Activated CD4-positive, alpha-beta T cell treated with anti-CD3 and anti-CD28 coated beads for 24 hours (primary cell): ENCODE measurements at places on chromosomes 3 and 15.

GRCh38 chr3:37229740-37230139 is 55.4 kb upstream of the LRRFIP2 start:
- DNase-seq, result no peak

- DNase-seq, result no peak
These were observed 309.4 kb upstream of the THRB start for GRCh38 chr3:24804095-24804494.

DNA sequence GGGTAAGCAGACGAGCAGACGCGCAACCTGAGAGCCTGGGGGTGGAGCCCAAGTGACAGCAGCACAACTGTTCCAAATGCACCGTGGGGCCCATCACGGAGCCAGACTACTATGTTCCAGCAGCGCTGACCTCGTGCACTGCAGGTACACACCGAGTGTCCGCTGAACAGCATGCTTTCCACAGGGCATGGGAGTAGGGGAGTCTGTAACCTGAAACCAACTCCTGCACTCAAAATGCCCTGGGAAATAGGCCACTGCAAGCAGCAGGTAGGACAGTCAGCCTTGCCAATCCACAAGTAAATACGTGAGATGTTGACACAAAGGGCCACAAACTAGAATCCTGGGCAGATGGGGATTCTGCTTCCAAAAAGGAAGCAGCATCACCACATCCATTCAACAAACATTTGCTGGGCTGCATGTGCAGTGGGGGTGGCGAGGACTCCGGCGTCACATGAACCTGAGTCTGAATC is 73.9 kb downstream of the TBC1D2B start:
- DNase-seq, result no peak

DNA sequence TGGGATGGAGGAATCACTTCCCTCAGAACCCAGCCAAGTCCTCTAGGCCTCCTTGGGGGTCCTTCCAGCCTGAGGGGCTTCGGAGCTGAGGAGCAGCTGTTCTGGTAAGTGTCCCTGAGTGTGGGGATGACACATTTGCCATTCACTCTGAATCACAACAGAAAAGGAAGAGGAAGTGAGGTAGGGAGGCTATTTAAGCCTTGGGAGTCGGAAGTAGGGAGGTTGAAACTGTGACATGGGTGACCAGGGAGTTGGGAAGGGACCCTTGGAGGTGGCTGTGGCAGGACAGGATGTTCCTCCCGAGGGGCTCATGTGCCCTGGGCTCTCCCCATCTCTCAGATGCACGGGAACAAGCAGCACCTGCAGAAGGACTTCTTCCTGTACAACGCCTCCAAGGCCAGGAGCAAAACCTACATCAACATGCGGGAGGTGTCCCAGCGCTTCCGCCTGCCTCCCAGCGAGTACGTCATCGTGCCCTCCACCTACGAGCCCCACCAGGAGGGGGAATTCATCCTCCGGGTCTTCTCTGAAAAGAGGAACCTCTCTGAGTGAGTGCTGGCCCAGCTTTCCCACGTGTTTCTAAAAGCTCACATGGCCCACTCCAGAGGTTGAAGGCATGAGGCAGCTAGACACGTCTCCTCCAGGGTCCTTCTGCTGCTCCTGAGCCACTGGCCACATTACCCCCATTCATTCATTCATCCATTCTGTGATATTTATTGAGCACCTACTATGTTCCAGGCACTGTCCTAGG is 43.3 kb downstream of the CAPN3 start:
- DNase-seq, result no peak

GRCh38 chr15:72566973-72567372 is 87.5 kb upstream of the GOLGA6B start:
- DNase-seq, result no peak
